HFF-Myc (cell line): ENCODE measurements at places on chromosomes 3 and 15.

- no peak for DNase-seq
Observed at GRCh38 chr15:59157840-59158700, 48.6 kb upstream of the LDHAL6B start.

GRCh38 chr3:124178531-124178930 lies 186.6 kb upstream of the ROPN1 start:
- no peak for DNase-seq

GRCh38 chr15:76368122-76368621 lies 31.6 kb downstream of the ISL2 start:
- no peak for DNase-seq

DNA sequence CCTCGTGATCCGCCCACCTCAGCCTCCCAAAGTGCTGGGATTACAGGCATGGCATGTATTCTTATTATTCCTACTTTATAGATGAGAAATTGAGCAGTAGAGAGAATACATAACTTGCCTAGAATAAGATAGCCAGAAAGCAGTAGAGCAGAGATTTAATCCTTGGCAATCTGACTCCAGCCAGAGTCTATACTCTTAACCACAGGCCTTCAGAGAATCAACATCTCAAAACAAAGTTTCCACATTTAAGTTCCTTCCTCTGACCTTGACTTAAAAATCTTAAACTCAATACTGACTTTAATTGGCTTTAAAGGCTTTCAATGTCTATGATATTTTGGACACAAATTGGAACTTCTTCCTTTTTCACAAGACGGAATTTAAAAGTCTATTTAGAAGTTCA lies 37.1 kb downstream of the ZNF106 start:
- DNase-seq = no peak

DNA sequence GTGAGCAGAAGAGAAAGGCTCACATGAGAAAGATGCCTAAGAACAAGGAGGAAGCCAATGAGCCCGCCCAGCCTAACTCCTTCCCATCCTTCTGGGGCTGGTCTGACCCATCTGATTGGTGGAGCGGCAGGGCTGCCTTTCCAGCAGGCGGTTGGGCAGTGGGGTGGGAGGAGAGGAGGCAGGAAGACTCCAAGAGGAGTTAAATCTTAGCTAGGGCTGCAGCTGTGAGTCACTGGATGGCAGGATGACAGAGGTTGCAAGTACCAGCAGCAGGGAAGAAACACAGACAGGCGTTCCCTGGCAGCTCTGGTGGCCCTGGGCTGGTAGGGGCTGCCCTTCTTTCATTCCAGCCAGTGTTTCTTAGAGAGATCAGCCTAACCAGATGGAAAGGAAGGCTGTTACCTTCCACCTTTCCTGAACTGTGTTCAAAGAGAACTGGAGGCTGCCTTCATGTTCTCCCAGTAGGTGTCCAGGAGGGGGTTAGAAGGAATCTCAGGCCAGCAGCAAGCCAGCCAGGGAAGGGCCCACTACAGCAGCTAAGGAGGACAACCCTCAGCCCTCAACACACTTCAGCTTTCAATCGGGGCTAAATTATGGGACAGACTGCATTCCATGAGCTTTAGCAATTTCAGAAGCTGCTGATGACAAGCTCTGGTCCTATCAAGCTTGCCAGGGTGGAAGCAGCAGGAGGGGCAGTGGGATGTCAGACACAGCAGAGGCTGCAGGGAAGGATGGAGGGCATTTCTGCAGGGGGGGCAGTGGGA lies 50.3 kb downstream of the CHSY1 start:
- peak; percentile 92 for DNase-seq

DNA sequence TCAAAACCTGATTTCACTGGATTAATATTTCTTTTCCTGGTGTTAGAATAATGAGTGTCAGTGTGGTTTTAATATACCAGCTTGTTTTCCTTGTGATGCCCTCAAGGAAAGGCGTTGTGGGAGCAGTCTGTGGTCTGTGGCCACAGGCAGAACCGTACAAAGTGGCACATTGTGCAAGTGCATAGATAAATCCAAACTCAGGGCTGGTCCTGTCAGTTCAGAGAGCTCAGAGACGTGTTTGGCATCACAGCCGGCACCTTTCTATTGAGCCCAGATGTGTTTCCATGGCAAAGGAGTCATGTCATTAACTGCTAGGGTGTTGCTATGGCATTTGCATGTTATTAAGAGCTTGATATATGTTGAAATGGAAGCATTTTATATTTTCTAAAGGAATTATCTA lies 289.9 kb upstream of the RASGRP1 start:
- no peak for DNase-seq

DNA sequence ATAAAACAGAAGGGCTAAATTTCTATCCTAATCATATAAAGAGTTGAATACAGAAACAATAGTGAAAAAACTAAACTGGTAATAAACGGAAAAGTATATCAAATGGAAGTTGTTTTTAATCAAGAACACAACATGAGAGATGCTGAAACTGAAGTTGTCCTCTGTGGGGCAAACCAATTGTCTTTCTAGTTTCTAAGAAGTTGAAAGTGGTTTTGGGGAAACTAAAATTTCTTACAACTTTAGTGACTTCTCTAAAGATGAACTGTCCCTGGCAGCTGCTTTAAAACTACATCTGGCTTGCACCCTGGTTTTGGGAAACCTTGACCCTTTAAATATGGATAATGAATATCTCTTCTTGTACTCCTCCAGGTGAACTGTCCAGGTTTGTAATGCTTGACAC lies 155.6 kb downstream of the ADAM10 start:
- DNase-seq = no peak

DNA sequence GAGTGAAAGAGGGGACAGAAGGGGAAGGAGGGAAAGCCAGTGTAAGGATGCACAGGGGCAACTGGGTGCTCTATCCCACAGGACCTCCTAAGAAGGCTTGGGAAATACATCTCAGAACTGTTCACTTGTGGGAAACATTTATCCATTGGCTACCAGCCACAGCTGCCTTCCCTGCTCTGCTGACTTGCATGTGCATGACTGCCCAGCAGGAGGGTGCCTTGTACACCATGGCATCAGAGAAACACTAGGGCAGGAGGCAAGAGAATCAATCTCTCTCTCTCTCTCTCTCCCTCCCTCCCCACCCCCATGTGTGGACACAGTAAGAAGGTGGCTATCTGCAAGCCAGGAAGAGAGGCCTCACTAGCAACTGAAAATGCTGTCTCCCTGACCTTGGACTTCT lies 62.9 kb upstream of the ZBTB38 start:
- DNase-seq = no peak

DNA sequence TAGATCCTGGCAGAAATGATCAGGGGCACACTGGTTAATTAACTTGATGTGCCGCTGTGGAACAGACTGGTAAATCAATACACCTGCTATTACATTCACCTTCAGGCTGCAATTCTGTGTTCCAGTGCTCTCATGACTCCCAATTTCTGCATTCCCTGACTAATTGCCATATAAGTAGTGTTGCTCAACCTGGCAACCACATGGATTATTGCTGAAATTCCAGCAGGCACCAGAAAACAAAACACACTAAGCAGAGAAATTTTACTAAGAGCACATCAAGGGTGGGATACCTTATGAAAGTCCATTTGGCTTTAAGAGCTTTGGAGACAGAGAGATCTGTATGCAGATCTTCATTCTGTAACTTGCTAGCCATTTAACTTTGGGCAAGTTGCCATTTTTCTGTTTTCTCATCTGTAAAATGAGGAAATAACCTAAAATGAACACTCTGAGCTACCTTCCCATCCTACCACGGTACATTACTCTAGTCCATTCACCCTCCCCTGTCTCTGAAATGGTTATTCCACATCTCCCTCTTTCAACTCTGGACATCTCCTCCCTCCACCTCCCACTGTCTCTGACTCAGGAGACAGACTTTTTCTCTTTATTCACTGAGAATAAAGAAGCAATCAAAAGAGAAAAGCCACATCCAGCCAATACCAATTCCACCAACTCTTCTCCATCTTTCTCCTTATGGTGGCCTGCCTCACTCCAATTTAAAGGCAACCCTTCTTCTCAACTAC lies 54.6 kb downstream of the STAC start:
- DNase-seq = no peak

DNA sequence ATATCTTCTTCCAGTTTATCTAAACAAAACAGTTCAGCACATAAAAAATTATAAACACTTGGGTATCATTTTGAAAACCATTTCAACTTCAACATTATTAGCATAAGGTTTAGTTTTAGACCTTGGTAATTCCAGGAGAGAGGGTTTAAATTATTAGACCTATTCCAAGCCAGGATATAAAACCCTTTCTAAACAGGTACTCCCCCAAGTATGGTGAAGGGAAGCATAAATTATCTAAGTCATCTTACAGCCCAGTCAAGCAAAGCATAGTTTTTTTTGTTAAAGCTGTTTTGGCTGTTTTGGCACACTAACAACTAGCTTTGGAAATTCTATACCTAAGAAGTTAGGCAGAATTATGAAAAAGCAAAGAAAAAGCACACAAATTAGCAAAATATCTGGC lies 87.3 kb downstream of the FBN1 start:
- DNase-seq = no peak

DNA sequence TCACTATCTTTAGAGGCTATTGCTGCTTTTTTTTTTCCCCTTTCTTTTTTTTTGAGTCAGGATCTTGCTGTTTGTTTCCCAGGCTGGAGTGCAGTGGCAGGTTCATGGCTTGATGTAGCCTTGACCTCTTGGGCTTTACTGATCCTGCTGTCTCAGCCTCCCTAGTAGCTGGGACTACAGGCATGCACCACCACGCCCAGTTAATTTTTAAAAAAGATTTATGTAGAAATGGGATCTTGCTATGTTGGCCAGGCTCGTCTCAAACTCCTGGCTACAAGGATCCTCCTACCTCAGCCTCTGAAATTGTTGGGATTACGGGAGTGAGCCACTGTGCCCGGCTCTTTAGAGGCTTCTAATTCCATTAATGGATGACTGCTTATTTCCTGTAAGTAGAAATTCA lies 15.1 kb downstream of the MGA start:
- no peak for DNase-seq

GRCh38 chr3:100022506-100022905 lies 91.8 kb downstream of the FILIP1L start:
- no peak for DNase-seq

- DNase-seq = no peak
Observed at GRCh38 chr15:80742081-80742480, 37.1 kb upstream of the CEMIP start.

GRCh38 chr3:123371859-123372685 lies 76.8 kb downstream of the ADCY5 start:
- no peak for DNase-seq

- no peak for DNase-seq
Observed at GRCh38 chr3:16800361-16800760, 84.4 kb upstream of the PLCL2 start.

GRCh38 chr3:150635076-150635475 lies 32.0 kb downstream of the SELENOT start:
- DNase-seq = no peak

DNA sequence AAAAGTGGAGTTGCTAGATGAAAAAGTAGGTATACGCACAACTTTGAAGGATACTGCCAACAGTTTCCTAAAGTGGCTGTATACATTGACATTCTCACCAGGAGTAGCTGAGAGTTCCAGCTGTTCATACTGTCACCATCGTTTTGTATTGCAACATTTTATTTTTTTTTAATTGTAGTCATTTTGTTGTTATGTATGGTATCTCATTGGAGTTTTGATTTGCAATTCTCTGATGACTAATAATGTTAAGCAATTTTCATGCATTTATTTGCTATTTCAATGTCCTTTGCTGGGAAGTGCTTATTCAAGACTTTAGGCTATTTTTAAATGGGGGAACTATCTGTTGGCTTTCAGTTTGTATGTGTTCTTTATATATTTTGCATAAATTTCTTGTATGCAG lies 185.1 kb upstream of the TGFBR2 start:
- DNase-seq = no peak

DNA sequence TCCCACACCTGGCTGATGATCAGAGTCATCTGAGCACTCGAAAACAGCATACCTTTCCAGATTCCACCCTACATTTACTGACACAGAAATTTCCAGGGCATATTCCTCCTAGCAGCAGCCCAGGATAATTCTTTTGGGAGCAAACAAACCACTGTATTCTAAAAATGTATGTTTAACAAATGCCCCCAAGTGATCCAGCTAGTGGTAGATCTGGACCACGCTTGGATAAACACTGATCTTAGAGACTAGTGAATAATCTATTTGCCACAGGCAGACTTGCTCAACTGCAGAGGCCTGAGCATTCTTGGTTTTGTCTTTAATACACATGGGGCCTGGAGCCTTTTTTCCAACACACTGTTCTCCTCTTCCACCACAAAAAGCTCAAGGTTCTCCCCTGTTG lies 89.6 kb downstream of the TM4SF4 start:
- no peak for DNase-seq

DNA sequence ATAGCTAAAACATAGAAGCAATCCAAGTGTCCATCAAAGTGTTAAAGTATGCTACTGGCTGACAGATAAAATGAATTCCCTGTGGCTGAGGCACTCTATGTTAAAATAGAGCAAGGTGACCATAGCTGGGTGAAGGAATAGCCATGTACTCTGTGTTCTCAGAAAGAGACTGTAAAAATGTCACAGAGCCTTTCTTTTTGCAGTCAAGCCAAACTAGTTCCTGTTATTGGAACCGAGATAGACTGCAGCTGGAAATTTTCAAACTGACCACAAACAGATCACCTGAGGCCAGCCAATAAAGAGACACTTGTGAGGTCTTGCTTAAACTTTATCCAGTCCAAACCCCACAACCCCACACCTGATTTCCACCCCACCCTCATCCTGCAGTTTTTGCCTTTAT lies 422.8 kb upstream of the NAALADL2 start:
- no peak for DNase-seq

DNA sequence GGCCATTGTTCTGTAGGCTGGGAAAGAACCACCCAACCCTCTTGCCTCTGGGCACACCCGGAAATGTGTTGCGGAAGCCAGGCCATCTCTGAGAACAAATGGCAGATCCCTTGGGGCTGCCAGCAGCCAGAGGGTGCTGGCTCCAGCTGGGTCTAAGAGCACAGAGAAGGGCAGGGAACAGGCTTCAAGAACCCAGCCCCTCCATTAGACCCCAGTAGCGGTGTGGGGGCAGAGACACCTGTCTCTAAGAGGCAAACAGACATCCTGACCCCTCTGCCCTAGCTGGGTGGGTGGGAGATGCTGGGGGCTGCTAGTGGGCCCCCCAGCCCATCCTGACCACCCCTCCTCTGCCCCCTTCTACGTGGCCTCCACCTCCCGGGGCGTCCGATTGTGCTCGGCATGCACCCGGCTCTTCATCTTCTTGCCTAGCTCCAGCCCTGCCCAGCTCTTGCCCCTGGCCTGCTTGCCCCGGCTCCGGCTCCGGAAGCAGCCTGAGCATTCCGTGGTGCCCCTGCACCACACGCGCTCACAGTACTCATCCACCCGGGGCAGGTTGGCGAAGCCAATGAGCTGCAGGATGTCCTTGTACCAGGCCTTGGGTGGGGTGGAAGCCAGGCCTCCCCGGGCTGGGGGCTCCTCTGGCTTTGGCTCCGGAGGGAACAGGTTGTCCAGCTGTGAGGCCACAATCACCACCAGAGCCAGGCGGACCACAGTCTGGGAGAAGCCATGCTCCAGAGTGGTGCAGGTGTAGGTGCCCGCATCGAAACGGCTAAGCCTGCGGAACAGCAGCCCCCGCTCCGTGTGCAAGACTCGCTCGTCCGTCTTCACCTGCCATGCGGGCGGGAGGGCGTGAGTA lies 9.4 kb downstream of the SEMA3G start:
- no peak for DNase-seq
